ENCODE measurements at places on chromosomes 1 and 21. TPM values are rescaled to one million over a fixed set of nuclear protein-coding genes. Genes with fewer than 3 reads are reported as not detected.

The SPRR4 gene
- total RNA-seq = not detected

The RIIAD1 gene
- total RNA-seq = not detected

The ACOT11 gene
- total RNA-seq = 2.5 TPM

The C1QA gene
- not detected for total RNA-seq

The NCF2 gene
- total RNA-seq = 2.8 TPM

The TNFAIP8L2 gene
- total RNA-seq = not detected

The KRTAP13-1 gene
- total RNA-seq = not detected

The LYPD8 gene
- total RNA-seq = not detected

The HSPA13 gene
- total RNA-seq = 68.9 TPM

The RRP15 gene
- total RNA-seq = 4.1 TPM

The CD101 gene
- total RNA-seq = not detected

The KRTAP8-1 gene
- not detected for total RNA-seq

The CA6 gene
- total RNA-seq = not detected

The HUNK gene
- 1.1 TPM for total RNA-seq

The PGLYRP4 gene
- not detected for total RNA-seq

The PDPN gene
- total RNA-seq = not detected

The BRINP3 gene
- total RNA-seq = under 0.01 TPM

The SLC44A5 gene
- total RNA-seq = under 0.01 TPM

DNA sequence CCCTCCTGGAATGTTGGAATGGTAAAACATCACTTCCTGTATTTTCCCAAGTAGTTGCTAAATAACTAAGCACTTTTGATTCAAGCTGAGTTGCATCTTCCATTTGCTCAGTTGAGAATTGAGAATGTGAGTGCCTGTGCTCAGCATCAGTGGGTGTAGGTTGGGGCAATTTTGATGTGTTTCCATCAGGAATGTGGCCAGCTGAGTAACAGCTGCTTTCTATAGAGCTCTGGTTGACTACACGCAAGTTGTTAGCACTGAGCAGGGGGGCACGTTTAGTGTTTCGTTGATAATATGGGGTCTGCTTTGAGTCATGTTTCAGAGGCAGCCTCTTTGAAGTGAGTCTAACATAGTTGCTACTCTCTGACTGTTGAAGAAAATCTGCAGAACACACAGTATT lies 41.5 kb downstream of the LRRC53 start:
- no peak for DNase-seq

DNA sequence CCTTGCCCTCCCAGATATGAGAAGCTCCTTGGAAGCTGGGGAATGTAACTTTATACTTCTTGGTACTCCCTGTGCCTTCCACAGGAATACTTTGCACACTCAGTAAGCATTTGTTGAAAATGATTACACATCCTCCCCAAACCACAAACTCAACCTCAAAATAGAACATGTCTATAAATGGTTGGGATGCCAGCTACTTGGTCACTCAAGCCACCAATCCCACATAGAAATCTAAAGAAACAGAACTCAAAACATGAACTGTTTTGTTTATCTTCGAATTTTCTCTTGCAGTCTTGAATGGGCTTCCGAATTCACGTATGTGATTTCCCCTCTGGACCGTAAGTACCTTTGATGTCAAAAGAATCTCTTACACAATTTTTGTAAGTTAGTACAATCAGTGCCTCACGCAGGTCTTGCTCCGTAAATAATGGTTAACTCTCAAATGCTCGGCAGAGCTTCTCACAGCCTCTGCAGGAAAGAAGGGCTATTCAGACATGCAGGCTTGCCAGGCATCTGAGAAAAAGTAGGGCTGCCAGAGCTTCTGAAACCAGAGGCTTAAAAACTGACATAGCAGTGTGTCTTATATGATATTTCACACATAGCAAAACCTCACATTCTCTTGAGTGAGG lies 26.9 kb downstream of the SORT1 start:
- peak; percentile 97 for DNase-seq

- peak; percentile 59 for DNase-seq
Measured at GRCh38 chr1:115090186-115090490, 835 bp upstream of the TSPAN2 start.

DNA sequence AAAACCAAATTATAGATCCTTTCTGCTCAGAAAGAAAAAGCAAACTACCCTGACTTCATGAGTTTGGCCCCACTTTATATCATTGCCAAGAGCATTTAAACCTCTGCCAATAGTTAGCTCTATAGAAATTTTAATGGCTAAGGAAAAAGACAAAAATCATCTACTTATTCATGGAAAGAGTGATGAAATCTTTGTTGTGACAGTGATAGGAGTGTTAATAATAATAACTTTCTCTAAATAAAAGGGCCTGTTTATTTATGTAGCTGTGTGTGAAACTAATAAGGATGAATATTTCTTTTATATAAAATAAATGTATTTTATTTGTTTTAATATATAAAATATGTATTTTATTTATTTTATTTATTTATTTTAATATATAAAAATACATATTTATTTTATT lies 6.4 kb downstream of the CHODL start:
- no peak for DNase-seq

DNA sequence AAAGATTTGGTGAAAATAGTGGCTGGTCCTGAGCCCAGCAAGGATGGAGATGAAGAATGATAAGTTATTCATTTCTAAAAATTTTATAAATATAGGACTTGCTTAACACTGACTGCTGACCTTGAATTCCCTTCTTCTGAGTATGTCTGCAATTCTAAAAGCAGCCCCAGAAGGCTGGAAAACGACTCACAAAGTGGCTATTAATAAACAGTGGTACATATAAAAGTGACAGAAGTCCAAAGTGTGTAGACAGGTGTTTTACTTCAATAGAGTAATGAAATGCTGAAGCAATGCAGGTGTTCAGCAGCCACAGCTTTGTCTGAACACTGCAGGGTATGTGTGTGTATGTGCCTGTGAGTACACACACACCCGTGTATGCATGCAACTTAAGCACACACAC lies 219.0 kb upstream of the NRIP1 start:
- DNase-seq = no peak

DNA sequence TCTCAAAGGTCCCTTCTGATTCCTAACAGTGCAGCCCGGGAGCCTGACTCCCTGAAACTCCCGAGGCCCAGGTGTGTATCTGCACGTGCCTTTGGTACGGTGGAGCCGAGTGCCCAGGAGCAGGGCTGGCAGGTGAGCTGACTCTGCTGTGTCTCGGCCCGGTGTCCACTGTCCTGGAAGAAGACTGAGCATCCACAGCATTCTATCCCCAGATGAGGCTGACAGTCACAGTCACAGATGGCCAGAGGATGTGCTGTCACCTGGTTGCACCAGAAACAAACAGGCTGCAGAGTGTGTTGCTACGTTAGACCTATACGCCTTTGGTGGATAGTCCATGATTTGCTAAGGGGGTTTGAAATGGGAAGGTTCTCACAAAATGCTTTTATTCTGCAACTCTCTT lies 9.8 kb downstream of the ETV3L start:
- no peak for DNase-seq

DNA sequence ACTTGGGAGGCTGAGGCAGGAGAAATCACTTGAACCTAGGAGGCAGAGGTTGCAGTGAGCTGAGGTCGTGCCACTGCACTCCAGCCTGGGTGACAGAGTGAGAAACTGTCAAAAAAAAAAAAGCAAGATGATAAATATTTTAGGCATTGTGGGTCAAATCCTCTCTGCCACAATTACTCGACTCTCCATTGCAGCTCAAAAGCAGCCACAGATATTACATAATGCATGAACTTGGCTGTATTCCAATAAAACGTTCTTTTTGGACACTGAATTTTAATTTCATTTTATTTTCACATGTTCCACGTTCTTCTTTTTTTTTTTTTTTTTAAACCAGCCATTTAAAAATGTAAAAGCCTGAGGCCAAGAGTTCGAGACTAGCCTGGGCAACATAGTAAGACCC lies 69.4 kb downstream of the TCP10L start:
- DNase-seq = peak; percentile 41

GRCh38 chr1:172536256-172536655 lies 3.3 kb downstream of the SUCO start:
- DNase-seq = no peak

DNA sequence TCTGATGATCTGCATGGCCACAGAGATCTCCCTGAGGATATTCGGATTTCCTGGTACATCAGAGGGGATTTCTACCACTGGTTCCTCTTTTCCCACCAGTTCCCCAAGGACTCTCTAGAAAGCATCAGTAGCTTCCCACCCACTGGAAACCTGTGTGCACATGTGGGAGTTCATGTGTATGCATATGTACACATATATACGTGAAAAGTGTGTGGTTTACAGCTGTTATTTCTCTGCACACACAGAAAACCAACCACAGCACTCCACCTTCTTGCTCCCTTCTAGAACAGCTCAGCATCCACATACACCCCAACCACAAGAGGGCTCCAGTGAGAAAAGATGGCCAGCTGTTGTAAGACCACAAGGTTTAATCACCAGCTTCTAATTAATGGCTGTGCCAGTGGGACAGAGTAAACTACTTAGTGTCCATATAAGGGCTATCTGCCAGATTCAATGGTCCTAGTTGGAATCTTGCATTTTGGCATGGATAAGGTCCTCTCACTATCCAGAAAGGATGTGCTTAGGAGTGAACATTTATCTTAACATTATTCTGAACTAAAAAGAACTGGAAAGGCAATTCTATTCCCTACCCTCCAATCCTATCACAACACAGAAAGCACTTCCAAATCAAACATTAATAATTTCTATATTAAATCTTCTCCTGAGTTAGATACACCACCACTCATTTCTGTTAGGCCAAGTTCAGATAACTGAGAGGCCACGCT lies 24.1 kb downstream of the GPR3 start:
- peak; percentile 73 for DNase-seq

- DNase-seq = peak; percentile 75
Measured at GRCh38 chr1:58844176-58844575, 60.3 kb upstream of the JUN start.

- peak; percentile 15 for DNase-seq
Measured at GRCh38 chr21:26964170-26964778, 2.6 kb downstream of the ADAMTS5 start.

- DNase-seq = no peak
Measured at GRCh38 chr1:1058921-1059493, 15.1 kb downstream of the RNF223 start.

GRCh38 chr1:121516234-121516967 lies 331.6 kb downstream of the SRGAP2C start:
- DNase-seq = no peak

GRCh38 chr1:165207853-165208515 lies 148.5 kb downstream of the LMX1A start:
- no peak for DNase-seq

DNA sequence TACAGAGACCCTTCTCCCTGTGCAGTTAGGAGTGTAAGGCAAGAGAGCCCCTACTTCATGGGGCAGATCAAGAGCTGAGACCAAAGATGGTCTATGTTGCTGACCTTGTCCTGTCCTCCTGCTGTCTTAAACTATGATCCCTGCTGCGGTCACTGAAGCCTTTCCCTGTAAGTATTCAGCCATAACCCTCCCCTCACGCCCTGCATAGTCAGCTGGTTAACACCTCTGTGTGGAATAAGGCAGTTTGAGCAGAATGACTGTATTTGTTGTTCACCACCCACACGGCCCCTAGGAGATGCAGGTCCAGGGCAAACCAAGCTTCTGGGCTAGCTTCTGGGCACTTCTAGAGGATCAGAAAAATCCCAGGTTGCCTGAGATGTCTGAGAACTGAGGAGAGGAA lies 356 bp downstream of the TSPAN1 start:
- DNase-seq = no peak

- DNase-seq = peak; percentile 52
Measured at GRCh38 chr1:215523128-215523861, 43.8 kb upstream of the KCTD3 start.

DNA sequence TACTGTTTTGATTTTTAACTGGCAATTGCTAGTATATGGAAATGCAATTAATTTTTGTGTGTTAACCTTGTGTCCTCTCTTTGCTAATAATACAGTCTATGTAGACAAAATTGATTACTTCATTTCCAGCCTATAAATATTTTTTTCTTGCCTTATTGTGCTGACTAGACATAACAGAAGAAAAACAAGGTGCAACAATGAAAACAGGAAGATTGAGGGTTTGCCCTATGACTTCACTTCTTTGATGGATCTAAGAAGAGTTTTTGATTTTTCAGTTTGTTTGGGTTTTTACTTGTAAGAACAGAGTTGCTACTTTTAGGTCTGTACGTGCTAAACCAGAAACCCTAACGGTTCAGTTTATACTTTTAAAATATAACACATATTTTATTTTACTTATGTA lies 8.5 kb upstream of the CNIH4 start:
- no peak for DNase-seq

Data from IMR-90 (cell line).